ENCODE measurements at places on chromosomes 6 and 20.

- DNase-seq, result no peak
Measured at GRCh38 chr6:48486876-48487275, 375.9 kb upstream of the PTCHD4 start.

- no peak for DNase-seq
Measured at GRCh38 chr6:44349904-44350649, 7.6 kb downstream of the SPATS1 start.

DNA sequence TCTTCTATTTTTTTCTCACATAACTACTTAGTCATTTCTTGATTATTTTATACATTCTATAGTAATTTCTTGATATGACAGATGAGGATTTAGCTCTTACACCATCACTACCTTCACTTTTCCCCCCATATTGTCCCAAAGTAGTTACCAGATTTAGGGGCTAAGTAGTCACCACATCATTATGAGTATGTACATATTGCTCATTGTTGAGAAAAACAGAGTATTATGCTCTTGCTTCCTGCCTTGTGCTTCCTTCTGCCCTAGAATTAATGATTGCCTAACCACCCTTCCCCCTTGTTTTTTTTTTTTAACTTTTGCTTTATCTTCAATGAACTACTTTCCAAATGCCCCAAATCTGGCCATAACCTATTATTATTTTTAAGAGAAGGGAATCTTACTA is 6.8 kb upstream of the HLA-B start:
- no peak for DNase-seq

DNA sequence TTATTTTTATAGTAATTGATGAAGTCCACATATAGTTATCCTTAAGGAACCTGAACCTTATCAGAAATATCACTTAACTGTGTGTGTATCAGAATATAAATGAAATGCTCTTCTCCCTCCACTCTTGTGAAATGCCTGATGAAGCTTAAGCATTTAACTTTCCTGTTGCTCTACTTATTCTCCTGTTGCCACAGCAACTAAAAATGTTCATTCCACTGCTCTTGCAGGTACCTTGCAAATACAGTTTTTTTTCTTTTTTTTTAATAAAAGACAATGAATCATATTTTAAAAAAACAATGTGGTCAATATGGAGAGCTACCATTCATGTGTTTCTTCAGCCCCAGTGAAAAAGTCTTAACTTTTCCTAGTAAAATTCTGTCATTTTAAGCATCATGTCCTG is 210.3 kb downstream of the RFPL4B start:
- no peak for DNase-seq

GRCh38 chr6:686497-686896 is 6.4 kb downstream of the EXOC2 start:
- no peak for DNase-seq

- peak; percentile 2 for DNase-seq
Measured at GRCh38 chr6:66948106-66948505, 1241.1 kb upstream of the EYS start.

DNA sequence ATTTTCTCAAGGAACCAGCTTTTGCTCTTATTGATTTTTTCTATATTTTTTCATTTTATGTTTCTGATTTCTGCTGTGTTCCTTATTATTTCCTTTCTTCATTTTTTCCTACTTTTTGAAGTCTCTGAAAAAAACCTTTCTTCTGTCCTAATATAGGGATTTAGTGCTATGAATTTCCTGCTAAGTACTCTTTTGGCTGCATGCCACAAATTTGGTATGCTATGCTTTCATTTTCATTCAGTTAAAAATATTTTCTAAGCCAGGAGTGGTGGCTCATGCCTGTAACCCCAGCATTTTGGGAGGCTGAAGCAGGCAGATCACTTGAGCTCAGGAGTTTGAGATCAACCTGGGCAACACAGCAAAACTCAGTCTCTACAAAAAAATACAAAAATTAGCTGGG is 30.6 kb downstream of the SIRPD start:
- no peak for DNase-seq

DNA sequence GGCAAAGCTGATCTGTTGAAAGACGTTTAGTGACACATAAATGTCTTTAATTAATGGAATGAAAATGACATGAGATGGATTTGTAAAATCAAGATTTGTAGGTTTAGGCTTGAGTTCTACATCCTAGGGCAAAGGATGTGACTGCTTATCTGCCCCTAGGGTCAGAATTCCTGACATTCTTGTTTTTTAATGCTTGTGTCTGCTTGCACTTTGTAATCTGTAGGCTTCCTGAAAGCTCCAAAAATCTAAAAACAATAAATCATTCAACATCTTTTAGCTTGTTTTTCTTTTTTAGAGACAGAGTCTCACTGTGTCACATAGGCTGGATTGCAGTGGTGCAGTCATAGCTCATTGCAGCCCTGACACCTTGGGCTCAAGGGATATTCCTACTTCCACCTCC is 107.9 kb upstream of the MLIP start:
- DNase-seq, result no peak

- DNase-seq, result no peak
Measured at GRCh38 chr6:28523241-28523622, 2.4 kb upstream of the GPX5 start.

DNA sequence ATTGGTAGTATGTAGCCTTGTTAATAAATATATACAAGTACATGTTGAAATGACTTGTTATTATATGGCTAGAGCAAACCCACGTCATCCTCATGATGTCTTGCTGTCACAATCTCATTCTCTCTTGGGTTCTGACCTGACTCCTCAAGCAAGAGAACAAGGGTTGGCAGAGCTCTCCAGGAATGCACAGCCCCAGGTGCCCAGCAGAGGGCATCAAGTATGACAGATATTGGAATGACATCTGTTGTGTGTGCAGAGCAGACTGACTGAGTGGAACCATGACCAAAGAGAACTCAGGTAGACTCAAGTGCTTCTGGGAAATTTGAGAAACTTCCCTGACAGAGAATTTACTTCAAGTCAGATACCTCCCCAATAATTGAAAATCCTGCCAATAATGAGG is 90.6 kb downstream of the PAX1 start:
- DNase-seq, result no peak

DNA sequence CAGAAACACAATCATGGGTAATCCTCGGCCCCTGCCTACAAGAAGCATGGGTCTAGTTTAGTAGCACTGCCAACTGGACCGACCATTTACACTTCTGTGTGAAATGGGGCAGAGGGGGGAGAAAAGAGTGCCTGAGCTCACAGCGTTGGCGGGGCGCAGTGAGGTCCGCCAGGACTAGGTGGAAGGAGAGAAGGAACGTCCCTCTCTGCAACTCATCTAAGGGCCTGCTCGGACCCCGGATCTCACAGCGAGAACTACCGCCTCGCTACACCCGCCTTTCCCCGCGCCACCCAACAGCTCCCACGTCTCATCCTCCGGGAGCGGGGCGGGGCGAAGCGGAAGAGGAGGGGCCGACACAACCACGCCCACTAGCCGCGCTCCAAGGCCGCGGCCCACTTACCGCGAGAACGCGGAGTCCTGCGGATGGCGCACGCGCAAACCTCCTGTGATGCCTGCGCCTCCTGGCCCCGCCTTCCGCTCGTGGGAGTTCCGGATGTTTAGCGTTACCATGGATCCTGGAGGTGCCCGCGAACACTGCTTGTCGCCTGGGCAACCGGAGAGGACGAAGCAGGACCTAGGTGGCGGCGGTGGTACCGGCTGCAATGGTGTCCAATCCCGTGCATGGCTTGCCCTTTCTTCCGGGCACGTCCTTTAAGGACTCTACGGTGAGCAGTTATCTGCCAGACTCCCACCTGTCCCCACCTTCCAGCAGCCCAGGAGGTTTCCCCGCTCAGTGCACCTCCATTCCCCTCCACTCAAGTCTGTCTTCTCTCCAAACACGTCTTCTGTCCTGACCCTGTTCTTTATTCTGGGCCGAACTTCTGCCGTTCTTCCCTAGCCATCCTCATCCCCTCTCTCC is at the start of gene EFHC1:
Gene EFHC1 (plus strand): TSS at position 534 of the 859 bp plus-strand sequence. CDS start 69 bp downstream, at position 603.
- peak; percentile 92 for DNase-seq

DNA sequence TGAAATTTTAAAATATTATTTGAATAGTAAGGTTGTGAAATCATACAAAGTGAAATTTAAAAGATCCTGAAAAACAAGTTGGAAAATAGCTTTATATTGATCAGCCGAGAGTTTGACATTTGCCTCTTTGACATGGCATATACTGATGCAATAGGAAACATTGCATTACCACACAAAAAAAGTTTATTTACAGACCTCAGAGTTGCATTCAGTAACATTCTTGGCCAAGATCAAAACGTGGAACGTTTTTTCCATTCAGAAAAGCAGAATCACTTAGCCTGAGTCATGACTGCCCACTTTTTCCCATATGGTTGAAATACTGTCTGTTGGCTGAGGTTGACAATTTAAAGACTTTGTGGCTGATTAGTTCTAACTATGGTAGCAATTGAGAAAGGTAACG is 55.1 kb upstream of the BACH2 start:
- DNase-seq, result no peak

DNA sequence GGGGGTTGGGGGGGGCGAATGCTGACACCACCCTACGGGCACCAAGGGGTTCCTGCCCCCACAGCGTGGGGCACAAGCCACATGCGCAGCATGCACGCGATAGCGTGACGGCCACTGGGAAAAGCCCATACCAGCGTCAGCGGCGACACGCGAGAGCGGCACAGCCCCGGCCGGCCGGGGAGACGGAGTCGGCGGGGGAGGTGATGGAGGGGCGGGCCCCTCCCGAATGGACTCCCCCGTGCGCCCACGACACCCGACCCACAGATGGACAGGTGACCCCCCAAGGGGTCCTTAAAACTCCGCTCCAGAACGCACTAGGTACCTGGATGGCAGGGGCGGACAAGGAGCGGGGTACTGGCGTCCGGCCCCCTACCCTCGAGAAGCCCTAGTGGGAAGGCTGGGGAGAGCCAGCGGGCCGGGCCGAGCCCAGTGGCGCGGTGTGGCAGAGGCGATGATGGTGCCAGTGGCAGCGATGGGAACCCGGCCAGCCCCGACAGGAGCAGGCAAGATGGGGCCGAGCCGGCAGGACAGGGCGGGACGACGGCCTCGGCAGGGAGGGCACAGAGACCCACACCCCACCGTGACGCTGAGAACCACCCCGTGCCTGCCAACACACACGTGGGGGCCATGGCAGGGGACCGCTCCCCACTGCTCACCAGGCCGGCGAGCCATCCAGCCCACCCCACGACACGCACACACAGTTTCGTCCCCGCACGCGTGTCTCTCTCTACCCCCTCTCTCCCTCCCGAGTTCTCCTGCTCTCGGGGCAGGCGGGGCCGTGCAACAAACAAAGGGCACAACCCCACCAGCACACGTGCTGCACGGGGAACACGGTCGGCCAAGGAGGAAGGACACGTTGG is 1959.8 kb upstream of the DEFB115 start:
- no peak for DNase-seq

GRCh38 chr20:25320035-25320800 is 70.4 kb downstream of the ABHD12 start:
- DNase-seq, result no peak

- DNase-seq, result no peak
Measured at GRCh38 chr20:17533396-17533795, 2.2 kb upstream of the BFSP1 start.

DNA sequence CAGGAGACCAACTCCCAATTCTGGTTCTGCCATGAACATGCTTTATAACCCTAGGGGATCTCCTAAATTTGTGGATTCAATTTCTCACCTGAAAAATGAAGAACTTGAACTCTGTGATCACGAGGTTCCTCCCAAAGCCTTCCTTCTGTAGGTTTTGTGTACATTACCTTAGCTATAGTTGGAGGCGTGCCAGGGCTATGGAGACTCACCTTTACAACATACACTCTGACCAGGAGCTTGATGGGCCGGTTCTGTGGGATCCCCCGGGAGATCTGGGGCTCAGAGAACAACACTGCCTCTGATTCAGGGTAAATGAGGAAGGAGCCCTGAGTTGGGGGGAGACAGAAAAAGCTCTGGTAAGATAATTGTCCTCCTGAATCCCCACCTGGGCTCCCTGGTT is 34.1 kb downstream of the ERGIC3 start:
- DNase-seq, result no peak
